Stimulated activated CD4-positive, alpha-beta T cell treated with anti-CD3 and anti-CD28 coated beads, TNF-alpha, amount 100 ng/mL, for 48 hours (primary cell): ENCODE measurements at places on chromosomes 2 and 18.

GRCh38 chr2:218216674-218217359 lies at the start of gene ARPC2:
ARPC2 (plus strand) TSS chr2:218217189; CDS start chr2:218217471, 282 bp downstream.
- peak; percentile 91 for DNase-seq

- no peak for DNase-seq
Measured at GRCh38 chr18:44916429-44917207, 235.9 kb downstream of the SETBP1 start.

DNA sequence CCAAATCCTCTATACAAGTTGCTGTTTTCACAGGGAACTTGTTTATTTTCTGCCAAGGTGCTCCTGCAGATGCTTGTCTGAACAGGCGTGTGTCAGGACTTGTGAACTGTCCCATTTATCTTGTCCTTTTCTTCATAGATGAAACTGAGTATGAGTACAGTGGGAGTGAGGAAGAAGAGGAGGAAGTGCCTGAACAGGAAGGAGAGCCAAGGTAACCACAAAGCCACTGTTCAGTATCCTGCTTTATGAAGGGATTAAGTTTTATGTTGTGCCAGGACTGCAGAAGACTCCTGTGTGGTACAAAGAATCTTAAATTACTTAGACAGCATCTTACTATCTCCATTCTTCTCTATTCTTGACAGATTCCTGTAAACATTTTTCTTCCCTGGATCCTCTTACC lies 145.0 kb downstream of the MAP4K4 start:
- DNase-seq = no peak

- no peak for DNase-seq
Measured at GRCh38 chr2:171402906-171403580, 30.7 kb downstream of the METTL8 start.

GRCh38 chr2:207231967-207232366 lies 66.2 kb upstream of the KLF7 start:
- no peak for DNase-seq

- DNase-seq = no peak
Measured at GRCh38 chr18:36415625-36416024, 118.1 kb downstream of the FHOD3 start.

- DNase-seq = no peak
Measured at GRCh38 chr2:233445152-233445830, 91.0 kb downstream of the DGKD start.

- no peak for DNase-seq
Measured at GRCh38 chr18:29154196-29154757, 977.3 kb upstream of the CDH2 start.

- DNase-seq = peak; percentile 67
Measured at GRCh38 chr18:58615140-58616132, 13.5 kb downstream of the ALPK2 start.

- no peak for DNase-seq
Measured at GRCh38 chr2:75076088-75076487, 117.6 kb downstream of the POLE4 start.

- DNase-seq = no peak
Measured at GRCh38 chr2:110813896-110814295, 81.5 kb downstream of the ACOXL start.

- no peak for DNase-seq
Measured at GRCh38 chr2:73022024-73022568, 49.4 kb downstream of the SFXN5 start.

DNA sequence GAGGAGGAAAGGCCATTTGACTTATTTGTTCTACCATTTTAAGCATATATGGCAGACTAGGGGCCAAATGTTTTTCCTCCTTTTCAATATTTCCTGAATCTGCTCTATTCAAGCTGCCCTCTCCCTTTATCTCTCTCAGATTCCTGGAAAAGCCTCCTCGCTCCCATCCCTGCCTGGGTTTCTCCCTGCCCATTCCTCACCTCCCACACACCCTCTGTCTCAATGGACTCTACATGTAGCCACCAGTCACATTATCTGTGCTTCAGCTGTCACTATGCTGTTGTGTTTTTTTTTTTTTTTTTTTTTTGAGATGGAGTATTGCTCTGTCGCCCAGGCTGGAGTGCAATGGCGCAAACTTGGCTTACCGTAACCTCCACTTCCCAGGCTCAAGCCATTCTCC lies 22.9 kb downstream of the TYMS start:
- no peak for DNase-seq

GRCh38 chr2:73070643-73071359 lies 711 bp downstream of the SFXN5 start:
- DNase-seq = peak; percentile 39

- DNase-seq = no peak
Measured at GRCh38 chr2:230843132-230843531, 21.6 kb upstream of the ITM2C start.

- DNase-seq = no peak
Measured at GRCh38 chr2:220263300-220263699, 635.9 kb downstream of the SLC4A3 start.

- no peak for DNase-seq
Measured at GRCh38 chr2:68789603-68790002, 55.0 kb downstream of the ARHGAP25 start.

- no peak for DNase-seq
Measured at GRCh38 chr18:5463831-5464230, 80.0 kb downstream of the EPB41L3 start.
